ENCODE measurements at places on chromosomes 12 and 14.
A peak's percentile ranks its signal among the peaks of the same experiment; 100 is the strongest.

DNA sequence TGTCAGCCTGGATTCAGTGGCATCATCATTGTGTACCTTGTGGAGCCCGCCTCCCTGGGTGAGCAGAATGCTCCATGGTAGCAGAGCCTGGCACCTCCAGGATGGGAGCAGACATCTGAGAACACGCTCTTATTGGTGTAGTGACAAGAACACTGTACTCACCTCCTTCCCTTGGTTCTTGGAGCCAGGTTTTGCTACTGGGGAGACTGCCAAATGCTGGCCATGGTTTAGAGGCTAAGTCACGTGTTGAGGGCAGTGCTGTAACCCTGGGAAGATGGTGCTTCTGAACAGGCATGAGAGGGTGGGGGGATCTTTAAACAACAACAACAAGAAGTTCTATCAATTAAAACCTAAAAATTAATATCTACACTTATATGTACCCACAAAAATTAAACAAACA is 47.6 kb upstream of the ASPG start:
- DNase-seq: no peak

GRCh38 chr12:77324416-77324762 is 259.0 kb upstream of the E2F7 start:
- no peak for DNase-seq

GRCh38 chr14:59028476-59029202 is 159.8 kb upstream of the DAAM1 start:
- no peak for DNase-seq

- peak; percentile 14 for DNase-seq
Observed at GRCh38 chr12:92987362-92987761, 58.3 kb upstream of the EEA1 start.

- DNase-seq: no peak
Observed at GRCh38 chr12:127501916-127502315, 765.1 kb upstream of the TMEM132C start.

- DNase-seq: no peak
Observed at GRCh38 chr12:56122637-56123036, 4.6 kb downstream of the ZC3H10 start.

DNA sequence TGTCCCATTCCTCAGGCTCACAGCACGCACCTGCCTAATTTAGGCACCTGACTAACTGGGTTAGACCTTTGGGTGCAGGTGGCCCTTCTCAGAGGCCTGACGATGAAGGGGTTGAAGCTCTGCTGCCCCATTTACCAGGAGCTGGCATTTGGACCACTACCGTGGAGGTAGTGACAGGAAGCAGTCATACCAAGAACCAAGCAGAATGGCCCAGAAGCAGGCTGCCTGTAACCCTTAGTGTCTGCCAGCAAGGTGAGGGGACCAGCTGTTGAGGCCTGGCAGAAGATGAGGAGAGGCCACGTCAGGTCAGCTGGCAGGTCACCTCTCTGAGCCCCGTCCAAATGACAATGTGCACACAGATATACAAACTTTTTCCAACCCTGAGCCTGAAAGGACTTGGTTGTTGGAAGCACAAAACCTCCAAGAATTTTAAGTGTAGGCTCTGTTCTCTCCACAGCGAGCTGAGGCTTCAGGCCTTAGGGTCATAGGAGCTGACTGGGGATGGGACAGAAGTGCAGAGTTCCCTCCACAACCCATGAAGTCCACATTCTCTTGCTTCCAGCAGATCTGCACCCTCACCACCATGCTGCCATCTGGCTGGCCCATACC is 23.1 kb downstream of the VASH1 start:
- no peak for DNase-seq

- DNase-seq: no peak
Observed at GRCh38 chr12:125399489-125399888, 334.3 kb downstream of the AACS start.

- DNase-seq: no peak
Observed at GRCh38 chr12:18595412-18595811, 142.4 kb downstream of the PLCZ1 start.
